ENCODE measurements at places on chromosomes 13 and 19.

DNA sequence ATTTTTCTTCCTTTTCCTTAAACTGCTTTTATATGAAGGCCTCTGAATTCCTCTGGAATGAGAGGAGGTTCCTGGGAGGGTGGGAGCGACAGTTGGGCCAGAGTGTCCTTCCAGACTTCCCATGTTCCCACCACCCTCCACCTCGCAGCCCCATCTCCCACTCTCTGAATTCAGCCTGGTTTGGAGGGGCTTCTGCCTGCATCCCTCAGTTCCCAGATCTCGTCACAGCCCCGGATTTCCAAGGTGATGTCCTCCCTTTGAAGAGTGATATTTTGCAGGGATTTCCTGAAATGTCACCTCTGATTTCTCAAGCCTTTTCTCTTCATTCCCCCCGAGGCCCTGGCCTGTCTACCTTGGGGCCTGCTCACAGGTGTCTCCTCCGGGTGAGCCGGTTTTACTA lies 16.7 kb upstream of the SLC7A9 start:
- DNase-seq = no peak

DNA sequence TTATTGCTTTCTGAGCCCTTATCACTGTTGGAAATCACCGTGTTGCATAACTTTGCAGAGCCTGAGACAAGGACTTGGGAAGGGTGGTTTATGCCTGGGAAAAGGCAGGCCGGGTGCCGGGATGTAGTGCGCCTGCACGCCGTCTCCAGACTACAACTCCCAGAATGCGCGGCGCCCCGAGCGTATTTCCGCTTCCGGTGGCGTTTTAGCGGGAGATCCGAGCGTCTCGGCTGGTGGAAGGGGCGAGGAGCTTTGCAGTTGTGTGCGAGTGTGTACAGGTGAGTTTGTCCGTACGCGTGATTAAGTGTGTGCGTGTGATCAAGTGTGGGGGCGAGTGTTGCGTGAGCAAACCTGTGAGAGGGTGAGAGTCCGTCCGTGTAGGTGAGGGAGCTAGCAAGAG lies 75.4 kb downstream of the PEG3 start:
- DNase-seq = no peak

DNA sequence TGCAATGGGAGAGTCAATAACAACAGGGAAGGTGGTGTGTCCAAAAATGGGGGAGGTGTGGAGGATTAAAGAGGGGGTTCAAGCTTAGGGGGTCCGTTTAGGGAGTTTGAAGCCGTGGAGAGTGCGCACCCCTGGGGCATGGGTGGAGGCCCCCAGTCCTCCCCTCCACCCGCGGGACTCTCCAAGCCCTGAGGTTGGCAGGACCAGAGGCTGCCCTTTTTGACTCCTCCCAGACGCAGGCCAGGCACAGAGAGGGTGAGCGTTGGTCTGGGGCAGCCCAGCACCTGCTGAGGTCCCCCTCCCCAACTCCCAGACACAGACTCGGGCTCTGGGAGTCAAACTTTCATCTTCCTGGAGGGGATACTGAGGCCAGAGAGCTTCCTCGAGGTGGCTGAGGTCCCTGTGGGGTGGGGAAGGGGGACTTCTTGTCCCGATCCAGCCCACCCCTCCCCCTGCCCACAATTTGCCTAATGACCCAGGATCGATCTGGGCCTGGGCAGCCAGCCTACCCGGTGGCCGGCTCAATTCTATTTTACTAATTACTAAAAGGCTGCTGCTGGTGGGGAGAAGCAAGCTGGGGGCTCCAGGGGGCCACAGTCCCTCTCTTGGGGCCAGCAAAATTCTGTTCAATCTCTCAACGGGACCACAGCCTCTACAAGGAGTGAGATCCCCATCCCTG lies 2.8 kb upstream of the ONECUT3 start:
- DNase-seq = no peak

GRCh38 chr19:13761423-13761822 lies 2.9 kb upstream of the MRI1 start:
- DNase-seq = no peak

DNA sequence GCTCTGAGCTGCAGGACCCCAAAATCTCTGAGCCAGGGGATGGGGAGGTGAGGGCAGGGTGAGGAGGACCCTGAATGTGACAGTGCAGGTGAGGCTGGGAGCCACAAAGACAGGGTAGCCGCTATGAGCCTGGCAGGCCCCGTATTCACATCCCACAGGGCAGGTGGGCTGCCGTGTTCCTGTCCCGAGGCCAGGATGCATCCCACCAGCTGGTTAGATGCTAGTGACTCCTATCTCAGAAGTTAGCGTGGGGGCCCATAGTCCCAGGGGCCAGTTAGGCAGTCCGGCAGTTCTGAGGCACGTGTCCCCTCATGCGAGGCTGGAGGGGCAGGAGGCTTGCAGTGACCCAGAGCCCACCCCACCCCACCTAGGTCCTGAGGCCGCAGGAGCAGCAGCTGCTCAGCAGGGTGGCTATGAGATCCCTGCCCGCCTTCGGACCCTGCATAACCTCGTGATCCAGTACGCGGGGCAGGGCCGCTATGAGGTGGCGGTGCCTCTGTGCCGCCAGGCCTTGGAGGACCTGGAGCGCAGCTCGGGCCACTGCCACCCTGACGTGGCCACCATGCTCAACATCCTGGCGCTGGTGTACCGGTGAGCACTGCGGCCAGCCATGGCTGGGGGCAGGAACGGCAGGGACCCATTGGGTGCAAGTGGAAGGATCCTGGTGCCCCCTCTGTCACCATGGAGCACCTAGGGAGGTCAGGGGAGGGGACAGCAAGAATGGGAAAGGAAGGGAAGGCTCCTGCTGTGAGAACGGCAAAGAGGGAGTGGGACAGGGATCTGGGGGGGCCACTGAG lies 7.2 kb downstream of the KLC3 start:
- DNase-seq = no peak

DNA sequence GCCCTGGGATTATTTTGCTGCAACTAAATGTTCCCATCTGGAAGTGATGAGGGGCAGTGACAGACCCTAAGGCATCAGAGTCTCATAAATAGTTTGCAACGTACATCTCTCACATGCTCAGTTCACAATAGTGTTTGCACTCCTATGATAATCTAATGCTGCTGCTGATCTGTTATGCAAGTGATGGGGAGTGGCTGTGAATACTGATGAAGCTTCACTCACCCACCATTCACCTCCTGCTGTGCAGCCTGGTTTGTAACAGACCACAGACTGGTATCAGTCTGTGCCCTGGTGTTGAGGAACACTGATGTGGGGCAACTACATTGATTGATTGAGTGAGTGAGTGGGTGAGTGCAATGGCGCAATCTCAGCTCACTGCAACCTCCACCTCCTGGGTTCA lies 54.9 kb downstream of the ZNF726 start:
- DNase-seq = no peak

DNA sequence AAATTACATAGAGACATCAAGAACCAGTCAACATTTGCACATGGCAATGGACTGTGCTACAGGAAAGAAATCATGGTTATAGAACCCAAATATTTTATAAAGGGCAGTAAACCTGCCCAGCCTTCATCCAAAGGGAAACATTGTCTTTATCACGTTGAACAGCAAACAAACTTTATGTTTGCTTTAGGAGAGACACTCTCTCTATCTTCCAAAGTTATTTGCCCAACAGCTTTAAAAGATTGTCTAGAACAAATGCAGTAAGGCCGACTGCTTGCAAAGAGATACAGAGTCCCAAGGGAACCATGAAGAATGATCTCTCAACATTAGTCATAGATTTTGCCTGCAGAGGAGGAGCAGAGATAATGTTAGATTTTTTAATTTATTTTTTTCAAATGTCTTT lies 1323.5 kb upstream of the SLC10A2 start:
- no peak for DNase-seq

GRCh38 chr19:41427647-41428480 lies 690 bp upstream of the B3GNT8 start:
- DNase-seq = no peak

- peak; percentile 12 for DNase-seq
Measured at GRCh38 chr13:98142380-98143156, at the start of gene FARP1. TSS of gene FARP1 (plus strand) at chr13:98143094. CDS start at chr13:98213243, 70,149 bp downstream.

DNA sequence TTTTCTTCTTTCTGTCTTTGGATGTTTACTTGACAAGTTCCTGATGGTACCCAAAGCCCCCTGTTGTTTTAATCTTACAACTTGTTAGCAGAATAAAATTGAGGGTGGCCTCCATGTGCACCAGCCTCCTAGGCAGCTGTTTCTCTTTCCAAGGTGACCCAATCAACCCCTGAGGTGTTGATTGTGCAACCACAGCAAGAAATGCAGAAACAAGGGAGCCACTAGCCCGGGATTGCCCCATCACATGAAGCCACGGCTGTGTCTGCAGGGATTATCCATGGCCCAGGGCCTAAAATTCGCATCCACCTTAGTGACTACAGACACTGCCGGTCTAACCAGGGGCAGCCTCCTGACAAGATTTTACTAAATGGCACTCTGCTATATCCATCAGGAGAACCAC lies 14.4 kb downstream of the CEACAM4 start:
- DNase-seq = peak; percentile 62

All from inflammatory macrophage treated with lipopolysaccharide for 4 hours (primary cell).